ENCODE measurements at places on chromosomes 1 and 21. TPM values are rescaled to one million over a fixed set of nuclear protein-coding genes. Genes with fewer than 3 reads are reported as not detected.

PPIAL4G gene
- total RNA-seq, result not detected

PEAR1 gene
- 0.09 TPM for total RNA-seq

BATF3 gene
- 0.47 TPM for total RNA-seq

UBE2U gene
- not detected for total RNA-seq

SH3BGR gene
- total RNA-seq, result 2.7 TPM

NR1I3 gene
- not detected for total RNA-seq

KCNH1 gene
- not detected for total RNA-seq

PGM1 gene
- 73.3 TPM for total RNA-seq

KRTAP19-1 gene
- not detected for total RNA-seq

CD1E gene
- not detected for total RNA-seq

SLC35F3 gene
- 0.16 TPM for total RNA-seq

PBX1 gene
- total RNA-seq, result 77.5 TPM

GNAT2 gene
- 0.79 TPM for total RNA-seq

ZSCAN20 gene
- 10.1 TPM for total RNA-seq

RSPH1 gene
- under 0.01 TPM for total RNA-seq

SH2D1B gene
- not detected for total RNA-seq

FAM72B gene
- 1.7 TPM for total RNA-seq

SAMD13 gene
- total RNA-seq, result 0.94 TPM

TMPRSS15 gene
- total RNA-seq, result not detected

NTRK1 gene
- total RNA-seq, result 0.16 TPM

KRTAP10-7 gene
- not detected for total RNA-seq

GPA33 gene
- not detected for total RNA-seq

CLDN17 gene
- not detected for total RNA-seq

RHBDL2 gene
- 0.79 TPM for total RNA-seq

CFAP107 gene
- total RNA-seq, result not detected

CSMD2 gene
- total RNA-seq, result 1.7 TPM

ERI3 gene
- 35.8 TPM for total RNA-seq

RIT1 gene
- total RNA-seq, result 40.6 TPM

OR2L13 gene
- not detected for total RNA-seq

WNT3A gene
- not detected for total RNA-seq

KIF17 gene
- 0.32 TPM for total RNA-seq

ETV3L gene
- not detected for total RNA-seq

C1orf198 gene
- 10.1 TPM for total RNA-seq

ARTN gene
- under 0.01 TPM for total RNA-seq

VAMP3 gene
- total RNA-seq, result 58.6 TPM

TRNAU1AP gene
- 24.0 TPM for total RNA-seq

BEST4 gene
- 0.26 TPM for total RNA-seq

ATAD3C gene
- not detected for total RNA-seq

OR2L2 gene
- not detected for total RNA-seq

Data from bronchial smooth muscle cell (primary cell).